Fibroblast of the aortic adventitia (primary cell): ENCODE measurements at places on chromosomes 5 and 9.
A peak's percentile ranks its signal among the peaks of the same experiment; 100 is the strongest.

GRCh38 chr5:96004754-96005153 is 43.1 kb upstream of the ELL2 start:
- no peak for DNase-seq

- DNase-seq: no peak
Observed at GRCh38 chr9:87004016-87004415, 56.7 kb upstream of the GAS1 start.

DNA sequence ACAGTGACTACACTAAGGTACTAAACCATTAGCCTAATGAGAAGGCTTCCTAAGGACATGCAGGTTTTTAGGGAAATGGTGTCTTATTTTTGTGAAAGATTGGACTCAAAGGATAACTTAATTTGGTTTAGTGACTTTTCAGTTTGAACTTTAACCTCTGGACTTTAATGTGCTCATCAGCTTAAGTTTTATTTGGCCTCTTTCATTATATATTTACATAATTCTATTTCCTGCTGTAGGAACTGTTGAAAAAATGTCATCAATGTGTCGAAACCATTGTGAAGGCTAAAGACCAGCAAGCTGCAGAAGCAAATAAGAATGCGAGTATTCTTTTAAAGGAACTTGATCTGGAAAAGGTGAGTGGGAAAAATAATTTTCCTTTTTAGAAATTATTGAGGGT is 34.3 kb upstream of the EIF4EBP3 start:
- DNase-seq: no peak

GRCh38 chr5:152288917-152289595 is 116.0 kb downstream of the NMUR2 start:
- DNase-seq: no peak

GRCh38 chr9:124510650-124511425 is 3.6 kb upstream of the NR5A1 start:
- DNase-seq: no peak

GRCh38 chr5:14745753-14746152 is 81.2 kb downstream of the OTULIN start:
- DNase-seq: no peak

- no peak for DNase-seq
Observed at GRCh38 chr5:111461934-111462333, 50.4 kb downstream of the STARD4 start.

DNA sequence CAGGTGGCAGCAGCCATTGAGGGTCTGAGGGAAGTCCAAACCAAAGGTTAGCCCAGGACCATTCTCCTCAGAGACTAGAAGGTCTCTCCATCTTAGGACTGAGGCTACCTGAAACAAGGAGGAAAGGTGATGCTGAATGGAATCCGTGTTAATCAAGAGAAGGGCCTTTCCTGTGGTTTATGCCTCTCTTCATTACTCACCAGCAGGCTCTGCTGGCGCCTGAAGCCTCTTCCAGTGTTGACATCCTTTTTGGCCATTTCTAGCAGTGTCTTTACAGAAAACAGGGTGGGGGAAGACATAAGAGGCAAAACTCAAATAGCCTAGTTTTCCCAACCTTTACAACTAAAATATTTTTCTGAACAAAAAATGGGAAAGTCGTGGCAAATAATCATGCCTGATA is 98.0 kb downstream of the ENC1 start:
- no peak for DNase-seq

- DNase-seq: no peak
Observed at GRCh38 chr9:83029531-83030137, 33.3 kb downstream of the RASEF start.

DNA sequence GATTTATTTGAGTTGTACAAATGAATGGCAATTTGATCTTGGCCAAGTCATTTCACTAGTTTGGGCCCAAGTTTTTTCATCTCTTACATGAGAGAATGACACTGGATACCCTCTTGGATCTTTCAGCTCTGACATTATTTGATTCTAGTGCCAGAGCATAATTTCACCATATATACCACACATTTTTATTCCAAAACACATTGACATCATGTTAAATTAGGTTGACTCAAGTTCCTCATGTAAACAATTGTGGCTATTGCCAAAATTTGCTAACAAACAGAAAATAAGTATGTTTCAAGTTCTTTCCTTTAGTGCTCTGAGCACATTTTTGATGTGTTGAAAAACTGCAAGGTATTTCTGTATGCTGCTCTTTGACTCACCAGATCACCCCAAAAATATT is 375.8 kb downstream of the ZNF608 start:
- no peak for DNase-seq

- DNase-seq: no peak
Observed at GRCh38 chr5:77633207-77633675, 5.3 kb downstream of the OTP start.

- DNase-seq: no peak
Observed at GRCh38 chr9:9079473-9079872, 1279.9 kb upstream of the DMAC1 start.

DNA sequence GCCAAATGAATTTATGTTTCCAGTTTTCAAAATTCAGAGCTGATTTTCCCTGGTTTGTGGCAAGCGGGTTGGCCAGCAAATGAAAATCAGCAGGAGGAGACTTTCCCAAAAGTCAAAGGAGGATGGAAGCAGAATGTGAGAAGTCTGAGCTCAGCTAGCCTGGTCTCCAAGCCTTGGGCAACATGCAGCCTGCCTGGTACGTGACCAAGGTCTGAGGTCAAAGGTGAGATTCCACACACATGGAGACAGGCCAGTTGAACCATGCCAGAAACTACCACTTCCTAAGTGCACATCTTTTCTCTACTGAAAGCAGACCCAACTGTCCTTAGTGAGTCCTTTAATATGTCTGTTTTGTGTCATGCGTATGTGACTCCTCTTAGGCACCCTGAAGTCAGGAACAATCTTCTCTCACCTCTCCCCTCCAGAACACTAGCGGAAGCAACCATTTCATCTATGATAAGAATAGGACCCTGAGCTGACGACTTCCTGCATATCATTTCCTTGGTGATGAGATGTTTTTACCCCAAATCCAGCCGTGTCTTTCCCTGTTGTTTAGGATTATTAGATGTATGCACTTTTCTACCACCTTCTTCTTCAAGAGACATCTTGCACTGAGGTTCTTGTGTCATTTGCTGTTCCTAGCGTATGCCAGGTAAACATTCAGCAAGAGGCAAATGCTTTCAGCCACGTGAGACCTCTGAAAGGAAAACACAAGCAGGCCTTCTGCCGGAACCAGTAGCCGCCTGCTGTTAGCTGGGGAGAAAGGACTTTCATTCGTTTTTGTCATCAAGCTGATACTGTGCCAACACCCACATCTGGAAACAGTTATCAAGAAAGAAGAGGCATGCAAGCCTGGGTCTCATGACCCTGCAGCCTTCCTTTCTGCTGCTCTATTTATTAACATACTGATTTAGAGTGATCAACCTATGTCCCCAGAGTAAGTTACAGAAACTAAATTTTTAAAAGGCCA is 9.7 kb upstream of the TGFBI start:
- peak; percentile 98 for DNase-seq

DNA sequence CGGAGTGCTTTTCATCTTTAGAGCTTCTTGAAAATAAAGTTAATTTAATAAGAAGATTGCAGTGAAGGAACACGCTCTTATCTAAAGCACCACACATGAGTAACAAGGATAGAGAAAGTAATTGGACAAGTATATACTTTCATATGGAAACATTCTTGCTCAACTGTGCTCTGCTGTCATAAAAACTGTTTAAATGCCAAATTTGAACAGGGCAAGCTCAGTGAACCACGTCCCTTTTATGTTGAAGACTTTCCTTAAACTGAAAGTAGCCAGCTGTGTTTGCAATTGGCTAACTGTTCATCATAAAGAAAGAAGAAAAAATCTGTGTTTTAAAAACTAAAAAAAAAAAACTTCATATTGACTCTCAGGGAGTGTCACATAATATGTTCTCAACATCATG is 1610.7 kb upstream of the C9orf72 start:
- no peak for DNase-seq

DNA sequence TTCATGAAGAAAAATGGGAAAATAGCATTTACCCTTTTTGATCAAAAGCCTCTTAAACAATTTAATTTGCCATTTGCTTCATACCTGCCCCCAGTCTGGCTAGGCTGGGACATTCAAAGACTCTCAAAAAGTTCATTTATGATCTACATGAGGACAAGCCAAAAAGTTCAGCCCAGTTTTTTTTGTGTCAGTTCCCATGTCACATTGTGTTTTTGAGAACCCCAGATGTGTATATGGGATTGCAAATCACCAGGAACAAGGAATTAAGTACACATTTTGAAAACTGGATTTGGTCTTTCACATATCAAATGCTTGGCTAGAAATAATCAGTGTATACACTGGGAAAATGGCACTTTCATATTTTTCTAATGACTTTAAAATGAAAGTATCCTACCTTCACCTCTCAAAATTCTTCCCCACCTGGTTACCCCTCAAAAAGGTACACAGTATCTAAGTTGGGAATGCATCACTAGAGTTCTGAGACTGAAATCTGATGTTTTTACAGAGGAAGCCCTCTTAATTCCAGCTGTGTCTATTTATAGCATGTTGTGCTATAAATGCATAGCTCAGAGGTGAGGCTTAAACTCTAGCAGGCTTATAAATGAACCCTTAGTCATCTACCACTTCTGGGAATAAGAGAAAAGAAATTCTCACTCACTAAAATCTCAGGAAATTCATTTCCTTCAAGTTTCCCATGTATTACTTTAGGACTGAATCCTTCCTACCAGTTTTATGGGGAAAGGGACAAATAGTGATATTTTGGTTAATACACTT is 9.3 kb downstream of the STOM start:
- DNase-seq: peak; percentile 89

DNA sequence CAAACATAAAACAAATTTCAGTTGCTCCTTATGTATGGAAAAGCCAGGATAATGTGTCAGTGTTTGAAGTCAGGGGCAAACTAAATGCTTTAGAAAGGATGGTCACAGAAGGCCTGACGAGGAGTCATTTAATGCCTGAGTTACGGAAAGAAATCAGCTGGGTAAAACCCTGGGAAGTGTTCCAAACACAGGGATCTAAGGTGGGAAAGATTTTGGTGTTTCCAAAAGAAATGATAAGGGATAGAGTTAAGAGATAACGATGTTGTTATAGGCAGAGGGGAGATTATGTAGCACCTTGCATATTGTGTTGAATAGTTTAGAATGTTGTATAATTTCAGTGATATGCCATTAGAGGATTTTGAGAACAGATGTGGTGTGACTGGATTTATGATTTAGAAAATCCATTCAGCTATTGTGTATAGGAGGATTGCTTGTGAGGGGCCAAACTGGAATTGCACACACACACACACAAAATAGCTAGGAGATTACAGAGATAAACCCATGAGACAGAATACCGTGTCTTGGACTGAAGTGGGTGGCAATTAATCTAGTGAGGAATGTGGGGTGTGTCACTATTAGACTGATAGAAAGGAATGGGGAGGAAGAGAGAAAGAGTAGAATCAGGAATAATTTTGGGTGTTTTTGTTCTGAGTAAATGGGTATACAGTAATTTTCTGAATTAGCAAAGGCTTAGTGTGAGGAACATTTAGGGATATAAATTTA is 274.2 kb upstream of the DAB2 start:
- DNase-seq: peak; percentile 30

GRCh38 chr9:7243838-7244237 is 486.1 kb downstream of the KDM4C start:
- DNase-seq: no peak

DNA sequence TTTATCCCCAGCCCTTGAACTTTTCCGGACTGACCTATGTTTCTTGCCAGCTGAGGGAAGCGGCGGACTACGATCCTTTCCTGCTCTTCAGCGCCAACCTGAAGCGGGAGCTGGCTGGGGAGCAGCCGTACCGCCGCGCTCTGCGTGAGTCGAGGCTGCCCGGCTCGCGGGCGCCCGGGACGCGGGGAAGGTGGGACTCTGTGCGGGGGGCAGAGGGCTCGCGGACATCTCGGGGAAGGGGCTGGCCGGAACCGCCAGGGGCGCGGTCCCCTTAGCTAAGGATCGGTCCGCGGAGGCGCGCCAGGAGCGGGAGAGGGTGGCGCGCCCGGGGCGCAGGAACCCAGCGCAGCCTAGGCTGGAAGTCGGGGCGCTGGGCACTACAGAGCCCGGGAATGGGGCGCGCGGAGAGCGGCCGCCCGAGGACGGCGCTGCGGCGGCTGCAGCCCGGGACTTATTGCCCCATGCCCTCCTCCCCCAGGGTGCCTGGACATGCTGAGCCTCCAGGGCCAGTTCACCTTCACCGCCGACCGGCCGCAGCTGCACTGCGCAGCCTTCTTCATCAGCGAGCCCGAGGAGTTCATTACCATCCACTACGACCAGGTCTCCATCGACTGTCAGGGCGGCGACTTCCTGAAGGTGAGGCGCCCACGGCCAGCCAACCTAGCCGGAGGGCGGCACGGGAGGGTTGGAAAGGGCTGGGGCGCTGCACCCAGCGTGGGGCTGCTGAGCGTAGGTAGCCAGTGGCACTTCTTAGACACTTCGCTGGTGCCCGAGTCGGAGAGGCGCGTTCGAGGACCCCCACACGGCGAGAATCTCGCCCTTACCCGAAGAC is 922 bp downstream of the CRHBP start:
- DNase-seq: peak; percentile 5

DNA sequence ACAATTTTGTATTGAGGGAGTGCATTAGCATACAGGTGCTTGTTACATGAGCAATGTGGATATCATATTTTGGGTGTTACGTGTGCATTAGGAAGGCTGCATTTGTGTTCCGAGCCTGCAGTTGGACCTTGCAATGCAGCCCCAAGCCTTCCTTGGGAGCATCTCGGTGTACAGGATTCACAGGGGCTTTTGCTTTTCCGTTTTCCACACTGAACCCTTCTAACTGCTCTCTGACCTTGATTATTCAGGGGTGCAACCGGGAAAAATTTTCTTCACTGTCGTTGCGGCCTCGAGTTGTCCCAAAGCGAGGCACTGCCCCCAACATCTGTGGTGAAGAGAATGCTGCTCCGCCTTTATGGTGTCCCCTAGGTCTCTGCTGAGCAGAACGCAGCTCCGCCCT is 80.1 kb upstream of the PLEKHG4B start:
- peak; percentile 7 for DNase-seq

GRCh38 chr5:33074548-33074947 is 363.4 kb downstream of the NPR3 start:
- DNase-seq: peak; percentile 47

- DNase-seq: peak; percentile 16
Observed at GRCh38 chr9:127598839-127599549, 13.1 kb upstream of the STXBP1 start.

- DNase-seq: no peak
Observed at GRCh38 chr9:106613250-106613737, 249.7 kb upstream of the ZNF462 start.
